M059J (cell line): ENCODE measurements at places on chromosomes 1 and 21.

- no peak for DNase-seq
These were observed 152.7 kb downstream of the CASZ1 start for GRCh38 chr1:10643607-10644306.

DNA sequence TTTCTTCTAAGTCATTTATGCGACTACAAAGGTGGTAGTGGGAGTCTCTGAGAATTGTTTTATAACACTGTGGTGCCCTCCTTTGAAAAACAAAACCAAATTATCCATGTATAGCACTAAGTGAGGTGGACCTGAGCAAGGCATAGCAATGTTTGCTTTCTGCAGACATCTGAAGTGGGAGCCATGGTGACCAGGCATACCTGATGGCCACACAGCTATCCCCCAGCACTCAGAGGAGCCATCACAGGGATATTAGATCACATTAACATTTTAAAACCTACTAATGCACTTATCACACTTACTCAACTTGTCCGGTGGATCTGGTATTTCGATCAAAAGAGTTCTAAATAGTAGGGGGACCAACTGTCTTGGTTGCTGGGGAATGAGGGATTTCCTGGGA is 24.8 kb upstream of the AVPR1B start:
- DNase-seq: no peak

DNA sequence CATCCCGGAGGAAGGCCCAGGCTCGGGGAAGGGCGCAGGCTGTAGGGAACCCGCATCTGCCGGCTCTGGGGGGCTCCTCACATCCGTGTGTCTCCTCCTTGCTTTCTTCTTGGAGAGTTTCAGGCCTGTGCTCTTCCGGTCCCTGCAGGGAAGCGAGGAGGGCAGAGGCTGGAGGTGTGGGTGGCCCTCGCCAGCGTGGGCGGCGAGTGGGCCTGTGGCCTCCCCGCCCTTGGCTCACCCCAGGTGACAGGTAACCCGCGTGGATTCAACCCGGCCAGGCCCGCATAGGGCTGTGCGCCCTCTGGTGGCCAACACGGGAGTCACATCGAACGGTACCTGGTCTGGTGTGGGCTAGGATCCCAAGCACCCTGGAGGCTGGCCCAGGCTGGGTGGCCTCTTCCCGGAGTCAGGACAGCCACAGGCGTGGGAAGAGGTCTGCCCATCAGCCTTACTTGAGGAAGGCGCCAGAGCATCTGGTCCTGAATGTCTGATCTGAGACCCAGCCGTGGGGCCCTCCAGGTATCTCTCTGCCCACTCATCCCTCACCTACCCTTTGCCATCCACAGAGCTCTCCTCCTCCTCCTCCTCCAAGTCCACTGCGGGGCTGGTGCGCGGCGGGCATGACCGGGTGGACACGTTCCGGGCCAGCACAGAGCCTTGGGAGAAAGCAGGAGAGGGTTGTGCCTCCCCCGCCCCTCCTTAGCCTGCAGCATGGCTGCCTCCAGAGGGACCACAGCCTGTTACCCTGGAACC is 9.6 kb upstream of the TNFRSF25 start:
- peak; percentile 37 for DNase-seq

- DNase-seq: peak; percentile 14
These were observed 9.1 kb upstream of the MTF1 start for GRCh38 chr1:37868466-37868865.

- no peak for DNase-seq
These were observed 1.6 kb downstream of the ECHDC2 start for GRCh38 chr1:52919723-52920483.

GRCh38 chr1:237219751-237220642 is 178.0 kb downstream of the RYR2 start:
- DNase-seq: no peak

DNA sequence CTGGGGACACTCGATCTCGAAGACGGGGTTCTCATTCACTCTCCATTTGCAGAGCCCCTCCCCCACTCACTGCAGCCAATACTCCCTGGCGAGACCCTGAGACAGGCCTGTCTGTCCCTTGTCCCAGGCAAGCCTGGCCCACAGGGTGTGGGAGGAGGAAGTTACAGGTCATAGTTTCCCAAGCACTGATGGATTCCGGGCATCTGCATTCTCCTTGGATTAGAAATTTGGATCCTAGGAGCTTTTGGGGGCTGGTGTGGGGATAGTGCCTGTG is 11.3 kb downstream of the WNT3A start:
- DNase-seq: no peak

DNA sequence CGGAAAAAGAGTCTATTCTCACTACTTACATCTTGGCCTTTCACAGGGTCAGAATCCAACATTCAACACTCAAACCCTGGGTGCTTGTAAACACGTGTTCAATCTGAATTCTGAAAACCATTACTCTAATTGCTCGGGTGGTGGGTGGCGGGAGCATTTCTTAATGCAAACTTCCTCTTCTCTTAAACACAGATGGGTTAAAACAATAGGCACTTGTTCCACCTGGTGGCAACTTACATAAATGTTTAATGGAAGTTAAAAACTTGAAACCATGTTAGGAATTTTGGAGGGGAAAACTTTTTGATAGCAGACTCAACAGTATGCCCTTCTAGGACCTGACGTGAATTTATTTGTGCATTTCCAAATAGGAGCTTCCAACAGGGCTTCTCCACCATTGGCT is 23.4 kb upstream of the TDRD10 start:
- DNase-seq: peak; percentile 40

GRCh38 chr1:31073044-31073443 is 7.5 kb upstream of the PUM1 start:
- DNase-seq: no peak

DNA sequence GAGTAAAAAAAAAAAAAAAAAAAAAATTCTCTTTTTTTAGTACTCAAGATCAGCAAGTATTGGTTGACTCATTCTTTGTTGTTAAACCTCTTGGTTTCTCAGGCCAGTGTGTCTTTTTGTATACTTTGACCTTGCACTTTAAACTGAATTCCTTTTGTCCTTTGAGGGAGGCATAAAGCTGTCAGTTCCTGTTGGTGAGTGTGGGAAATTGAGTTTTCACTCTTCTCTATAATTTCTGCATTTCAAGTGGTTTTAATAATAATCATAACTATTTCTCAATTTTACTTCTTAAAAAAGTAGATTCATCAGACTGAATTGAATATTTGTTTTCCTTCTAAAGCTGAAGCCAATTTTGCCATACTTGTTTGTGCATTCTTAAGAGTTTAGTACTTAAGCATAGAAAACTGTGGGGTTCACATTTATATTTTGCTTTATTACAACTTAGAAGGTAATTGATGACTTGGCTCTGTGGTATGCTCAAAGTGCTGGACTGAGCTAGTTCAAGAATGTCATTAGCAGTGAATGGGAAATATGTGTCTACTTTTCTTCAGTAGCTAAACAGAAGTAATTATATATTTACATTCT is 43.4 kb downstream of the ITSN1 start:
- peak; percentile 90 for DNase-seq

- no peak for DNase-seq
These were observed 56.3 kb upstream of the GALNT2 start for GRCh38 chr1:230010603-230011332.

DNA sequence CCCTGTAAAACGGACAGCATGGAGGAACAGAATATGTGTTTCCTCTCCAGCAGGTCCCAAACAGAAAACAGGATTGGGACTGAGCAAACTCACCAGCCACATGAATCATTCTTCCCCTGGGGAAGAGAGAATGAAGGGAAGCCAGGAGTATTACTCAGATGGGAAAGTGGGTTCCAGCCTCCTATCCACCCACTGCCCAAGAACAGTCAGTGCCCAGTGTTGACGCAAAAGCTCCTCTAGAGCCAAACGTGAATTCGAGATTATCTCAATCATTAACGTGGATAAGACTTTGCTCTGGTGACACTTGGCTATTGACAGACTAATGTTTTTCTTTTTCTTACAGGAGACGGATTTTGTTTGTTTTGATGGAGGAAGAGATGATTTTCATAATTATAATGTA is 9.3 kb downstream of the MIA3 start:
- peak; percentile 32 for DNase-seq

DNA sequence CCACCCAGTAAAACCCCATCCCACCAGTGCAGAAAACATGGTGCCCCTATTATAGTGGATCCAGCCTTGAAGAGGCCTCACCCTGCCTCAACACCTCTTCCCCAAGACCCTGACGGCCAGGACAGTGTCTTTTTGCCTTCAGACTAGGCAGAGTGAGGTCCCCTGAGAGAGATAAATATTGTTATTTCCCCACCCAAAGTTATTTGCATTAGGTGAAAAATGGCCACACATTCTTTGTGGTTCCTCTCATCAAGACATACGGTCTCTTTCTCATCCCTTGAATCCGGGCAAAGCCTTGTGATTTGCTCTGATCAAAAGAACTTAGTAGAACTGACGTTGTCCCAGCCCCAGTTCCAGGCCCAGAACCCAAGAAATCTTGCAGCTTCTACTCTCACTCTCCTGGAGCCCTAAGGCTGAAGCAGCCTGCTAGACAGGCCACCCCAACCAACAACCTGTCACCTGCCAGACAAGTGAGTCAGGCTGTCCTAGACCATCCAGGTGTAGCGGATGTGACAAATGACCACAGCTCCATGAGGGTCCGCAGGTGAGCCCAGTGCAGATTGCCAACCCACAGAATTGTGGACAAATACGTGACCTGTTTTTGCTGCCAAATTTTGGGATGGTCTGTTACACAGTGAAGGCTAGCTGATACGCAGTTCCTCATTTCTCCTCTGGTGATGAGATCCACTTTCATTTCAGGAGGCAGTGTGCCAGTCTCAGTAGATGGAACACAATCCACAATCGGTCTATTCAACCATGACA is 8.1 kb upstream of the SSU72 start:
- no peak for DNase-seq

DNA sequence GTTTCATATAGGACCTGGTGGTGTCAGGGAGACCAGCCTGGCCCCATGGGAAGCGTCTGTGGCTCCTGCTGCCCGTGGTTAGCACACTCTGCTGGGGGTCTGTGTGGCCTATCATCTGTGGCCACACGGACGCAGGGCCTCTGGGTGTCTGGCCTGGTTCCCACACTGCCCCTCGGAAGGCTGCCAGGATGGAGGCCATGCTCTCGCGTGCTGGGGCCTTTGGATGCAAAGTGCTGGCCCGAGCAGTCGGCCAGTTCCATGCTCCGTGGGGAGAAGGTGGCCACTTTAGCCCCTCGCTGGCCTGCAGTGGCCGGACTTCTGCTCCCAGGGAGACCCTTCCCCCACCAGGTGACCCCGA is 20.8 kb upstream of the LRRC3 start:
- DNase-seq: no peak

DNA sequence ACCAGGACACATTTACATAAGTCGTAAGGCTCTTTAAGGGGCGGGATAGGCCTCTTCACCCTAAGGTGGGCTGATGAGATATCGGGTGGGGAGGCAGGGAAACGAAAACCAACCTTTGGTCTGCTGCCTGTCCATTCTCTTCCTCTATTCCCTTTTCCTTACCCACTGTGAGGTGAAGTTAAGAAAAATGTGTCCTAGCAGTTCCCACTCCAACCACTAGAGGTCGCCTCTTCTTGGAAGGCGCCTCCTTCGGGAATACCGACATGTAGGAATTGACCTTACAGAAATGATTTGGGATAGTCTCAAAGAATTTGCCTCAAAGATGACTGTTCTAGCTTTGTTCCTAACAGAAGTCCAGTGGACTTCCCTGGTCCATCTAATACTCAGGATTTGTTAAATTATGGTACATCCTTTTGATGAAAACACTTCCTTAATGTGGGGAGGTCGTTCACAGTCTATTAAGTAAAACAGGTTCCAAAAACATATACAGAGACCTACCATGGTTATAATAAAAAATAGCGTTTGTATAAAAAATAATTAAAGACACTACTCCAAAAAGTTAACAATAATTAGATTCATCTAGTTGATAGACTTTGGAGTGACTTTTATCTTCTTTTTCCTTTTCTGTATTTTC is 14.1 kb downstream of the AZIN2 start:
- DNase-seq: peak; percentile 72

- no peak for DNase-seq
These were observed 1809.6 kb downstream of the BRINP3 start for GRCh38 chr1:188668083-188668482.

DNA sequence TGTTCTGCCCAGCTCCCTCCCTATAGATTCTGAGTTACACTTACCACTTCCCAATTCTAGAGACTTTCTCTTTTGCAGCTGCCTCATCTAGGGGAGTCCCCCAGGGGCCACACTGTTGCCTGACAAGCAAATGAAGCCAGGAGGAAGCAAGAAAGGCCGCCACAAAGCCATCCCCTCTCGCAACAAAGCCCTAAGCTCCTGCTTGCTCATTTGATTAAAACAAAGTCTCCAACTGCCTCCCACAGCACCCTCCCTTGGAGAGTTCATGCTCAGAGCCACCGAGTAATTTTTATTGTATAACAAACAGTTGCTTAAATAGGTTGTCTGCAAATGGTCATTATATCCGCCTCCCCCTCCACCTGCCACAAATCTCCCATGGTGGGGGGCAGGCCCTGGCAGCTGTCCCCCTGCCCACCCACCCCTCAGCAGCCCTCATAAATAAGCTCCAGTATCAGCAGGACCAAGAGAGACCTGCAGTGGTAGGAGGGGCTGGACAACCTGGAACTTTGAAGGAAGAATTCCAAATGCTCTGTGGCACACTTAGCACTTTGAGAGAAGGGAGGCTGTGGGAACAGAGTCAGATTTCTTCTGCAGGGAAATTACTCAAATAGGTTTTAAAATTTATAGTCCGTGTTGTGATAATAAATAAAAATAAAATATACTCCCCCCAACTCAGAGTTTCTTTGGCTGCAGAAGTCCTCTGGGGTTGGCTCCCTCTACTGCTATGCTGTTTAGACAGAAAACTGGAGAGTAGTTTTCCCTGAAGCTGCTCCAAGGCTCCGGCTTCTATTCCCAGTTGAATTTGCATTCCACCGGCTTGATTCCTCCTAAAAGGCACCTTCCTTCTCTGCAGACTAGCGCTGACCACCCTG is 237.5 kb downstream of the TTLL7 start:
- no peak for DNase-seq

- no peak for DNase-seq
These were observed 18.4 kb downstream of the RSPO1 start for GRCh38 chr1:37616330-37616729.

DNA sequence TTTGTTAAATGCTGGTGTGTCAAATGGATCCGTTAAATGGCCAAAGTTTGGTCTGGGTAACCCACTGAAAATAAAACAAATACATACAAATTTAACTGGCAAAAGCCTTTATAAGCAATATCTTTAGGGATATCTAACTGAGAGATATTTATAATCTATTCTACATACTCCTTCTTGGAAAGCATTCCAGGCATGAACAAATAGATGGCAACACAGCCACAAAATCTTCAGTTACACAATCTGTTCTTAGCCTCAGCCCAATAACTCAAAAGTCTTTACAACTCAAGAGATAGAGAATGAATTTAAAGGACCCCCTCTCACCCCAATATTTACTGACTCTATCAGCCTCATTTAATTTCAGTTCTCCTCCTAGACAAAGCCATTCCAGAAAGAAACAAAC is 58.7 kb downstream of the NRDC start:
- no peak for DNase-seq

DNA sequence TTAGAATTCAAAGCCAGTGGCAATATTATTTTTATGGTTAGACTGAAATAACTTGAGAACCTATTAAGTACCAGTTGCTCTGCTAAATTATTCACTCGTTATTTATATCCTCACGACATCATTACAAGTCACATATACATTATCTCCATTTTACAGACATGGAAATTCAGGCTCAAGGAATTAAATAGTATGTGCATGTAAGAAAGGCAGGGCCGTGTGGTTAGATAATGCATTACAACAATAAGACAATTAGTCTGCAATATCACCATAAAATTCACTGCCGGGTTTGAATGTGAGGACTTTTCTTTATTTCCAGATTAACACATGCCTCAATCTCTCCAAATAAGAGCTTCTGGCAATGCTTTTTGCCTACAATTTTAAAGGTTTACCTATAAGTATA is 523.4 kb downstream of the PTBP2 start:
- DNase-seq: no peak

- DNase-seq: no peak
These were observed 3.2 kb downstream of the TMCC2 start for GRCh38 chr1:205230982-205231381.
